CD8-positive, alpha-beta memory T cell (primary cell): ENCODE measurements at places on chromosomes 11 and 22. TPM values are rescaled to one million over a fixed set of nuclear protein-coding genes. Genes with fewer than 3 reads are reported as not detected.

Gene OR5D13
- not detected for total RNA-seq

Gene MGAT3
- 0.37 TPM for total RNA-seq

Gene OR4S2
- total RNA-seq: not detected

Gene CEND1
- 2.6 TPM for total RNA-seq

Gene C11orf16
- total RNA-seq: not detected

Gene BRMS1
- 66.1 TPM for total RNA-seq

Gene MRGPRX3
- not detected for total RNA-seq

Gene CENPM
- 77.5 TPM for total RNA-seq
